Erythroblast (primary cell): ENCODE measurements at places on chromosomes 7 and 10.

GRCh38 chr7:141359740-141360415, 191.3 kb upstream of the AGK start:
- DNase-seq, result no peak

- no peak for DNase-seq
These were observed 757 bp downstream of the RAB19 start for GRCh38 chr7:140404565-140405065.

DNA sequence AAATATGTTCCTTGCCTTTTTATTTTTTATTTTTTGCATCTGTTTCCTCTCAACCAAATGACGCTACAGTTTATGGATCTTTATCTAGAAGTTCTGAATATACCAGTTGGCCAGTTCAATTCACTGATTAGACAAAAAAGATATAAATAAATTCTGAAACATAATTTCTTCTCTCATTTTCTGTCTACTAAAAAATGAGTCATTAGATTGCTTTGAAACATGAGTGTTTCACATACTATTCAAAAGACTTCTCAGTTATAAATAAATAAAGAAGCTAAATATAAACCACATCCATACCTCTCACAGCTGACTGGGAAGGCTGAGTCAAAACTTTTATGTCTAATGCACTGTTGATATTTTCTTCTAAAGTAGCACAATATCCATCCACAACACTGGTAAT, 97.6 kb upstream of the GPR22 start:
- DNase-seq, result no peak

- DNase-seq, result no peak
These were observed 1050.6 kb downstream of the NRG3 start for GRCh38 chr10:82925547-82925946.

DNA sequence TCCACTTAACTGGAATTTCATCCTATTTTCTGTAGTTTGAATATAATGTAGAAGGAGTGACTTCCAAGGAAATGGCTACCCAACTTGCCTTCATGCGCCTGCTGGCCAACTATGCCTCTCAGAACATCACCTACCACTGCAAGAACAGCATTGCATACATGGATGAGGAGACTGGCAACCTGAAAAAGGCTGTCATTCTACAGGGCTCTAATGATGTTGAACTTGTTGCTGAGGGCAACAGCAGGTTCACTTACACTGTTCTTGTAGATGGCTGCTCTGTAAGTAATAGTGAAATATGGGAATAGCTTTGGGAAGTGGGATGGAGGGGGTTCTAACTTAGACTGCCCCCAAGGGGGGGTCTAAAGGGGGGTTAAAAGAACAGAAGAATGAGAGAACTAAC, 34.5 kb downstream of the COL1A2 start:
- DNase-seq, result no peak

DNA sequence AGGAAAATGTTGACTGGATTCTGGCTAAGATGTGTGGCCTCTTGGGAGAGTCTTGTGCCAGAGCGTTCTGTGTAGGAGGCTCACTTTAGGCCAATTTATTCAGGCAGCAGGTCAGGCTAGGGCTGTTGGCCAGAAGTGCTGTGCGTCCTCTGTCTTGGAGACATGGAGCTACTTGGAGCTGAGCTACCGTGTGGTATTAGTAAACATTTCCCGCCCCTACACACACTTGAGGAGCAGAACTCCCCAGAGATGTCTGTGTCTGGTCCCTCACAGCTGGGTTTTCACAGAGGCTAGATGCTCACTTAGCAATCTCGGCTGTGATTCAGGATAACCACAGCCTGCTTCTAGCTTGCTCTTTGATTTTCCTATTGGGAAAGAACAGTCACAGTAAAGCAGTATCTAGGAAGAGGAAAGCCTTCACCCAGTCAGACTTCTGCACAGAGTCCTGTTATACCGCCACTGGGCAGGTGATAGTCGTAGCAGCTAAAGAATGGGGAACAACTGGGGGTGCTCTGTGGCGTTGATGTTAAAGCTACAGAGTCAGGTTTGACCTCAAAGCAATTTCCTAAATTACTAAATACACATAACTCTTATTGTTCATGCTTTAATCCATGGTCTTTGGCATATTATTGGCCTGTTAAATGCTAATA, 86.7 kb downstream of the MDFIC start:
- no peak for DNase-seq

- peak; percentile 31 for DNase-seq
These were observed 58.8 kb upstream of the AKR1E2 start for GRCh38 chr10:4767033-4767814.

DNA sequence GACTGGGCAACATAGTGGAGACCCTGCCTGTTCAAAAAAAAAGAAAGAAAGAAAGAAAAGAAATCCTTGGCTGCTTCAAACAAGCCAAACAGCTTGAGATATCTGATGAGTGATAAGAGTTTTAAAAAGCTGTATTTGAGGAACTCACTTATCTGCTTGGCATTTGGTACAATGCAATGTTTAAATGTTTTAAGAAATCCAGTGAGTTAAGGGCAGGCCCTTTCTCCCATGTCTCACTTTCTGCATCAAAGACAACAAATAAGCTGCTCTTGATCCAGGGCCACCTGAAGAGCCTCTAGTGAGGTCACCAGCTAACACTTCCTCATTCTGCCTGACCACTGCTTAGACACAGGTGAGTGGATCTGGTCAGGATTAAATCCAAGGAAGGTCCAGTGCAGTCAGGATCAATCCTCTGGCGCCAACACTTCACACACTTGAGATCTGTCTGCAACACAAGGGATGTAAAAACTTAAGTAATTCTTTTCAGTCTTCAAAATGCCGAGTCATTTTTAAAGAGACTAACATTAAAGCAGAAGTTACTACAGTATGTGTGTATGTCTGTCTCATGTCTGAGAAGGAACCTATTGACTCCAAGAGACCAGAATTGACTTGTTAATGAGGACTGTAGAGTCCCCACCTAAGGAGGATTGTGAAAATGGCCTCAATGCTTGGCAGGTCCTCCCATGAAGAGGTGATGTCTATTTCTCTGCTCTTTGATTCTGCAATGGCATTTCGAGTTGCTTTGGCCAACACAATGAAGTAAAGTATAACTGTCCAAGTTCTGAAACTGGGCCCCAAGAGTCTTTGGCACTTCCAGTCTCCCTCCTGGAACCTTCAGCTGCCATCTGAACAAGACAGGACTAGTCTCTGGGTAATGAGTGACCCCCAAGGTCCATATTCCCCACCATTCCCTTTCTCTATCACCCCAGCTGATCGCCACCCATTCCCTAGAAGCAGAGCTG, 43.1 kb downstream of the CREB3L2 start:
- DNase-seq, result no peak

DNA sequence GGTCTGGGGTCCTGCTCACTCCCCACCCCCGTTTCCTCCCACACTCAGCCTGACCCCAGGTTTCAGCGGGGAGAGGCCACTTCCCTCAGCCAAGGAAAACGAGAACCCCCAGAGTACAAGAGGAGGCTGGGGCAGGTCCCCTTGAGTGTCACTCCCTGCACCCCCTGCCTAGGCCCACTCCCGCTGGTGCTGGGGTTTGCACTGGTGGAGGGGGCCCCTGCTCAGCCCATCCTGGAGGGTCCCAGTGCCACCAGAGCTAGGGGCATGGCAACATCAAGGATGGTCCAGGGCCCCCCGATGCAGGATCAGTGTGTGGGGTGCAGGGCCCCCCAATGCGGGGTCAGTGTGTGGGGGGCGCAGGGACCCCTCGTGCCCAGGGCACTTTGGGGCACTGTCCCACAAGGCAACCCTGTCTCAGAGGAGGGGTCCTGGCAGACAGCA, 70.5 kb upstream of the KCTD7 start:
- DNase-seq, result no peak

DNA sequence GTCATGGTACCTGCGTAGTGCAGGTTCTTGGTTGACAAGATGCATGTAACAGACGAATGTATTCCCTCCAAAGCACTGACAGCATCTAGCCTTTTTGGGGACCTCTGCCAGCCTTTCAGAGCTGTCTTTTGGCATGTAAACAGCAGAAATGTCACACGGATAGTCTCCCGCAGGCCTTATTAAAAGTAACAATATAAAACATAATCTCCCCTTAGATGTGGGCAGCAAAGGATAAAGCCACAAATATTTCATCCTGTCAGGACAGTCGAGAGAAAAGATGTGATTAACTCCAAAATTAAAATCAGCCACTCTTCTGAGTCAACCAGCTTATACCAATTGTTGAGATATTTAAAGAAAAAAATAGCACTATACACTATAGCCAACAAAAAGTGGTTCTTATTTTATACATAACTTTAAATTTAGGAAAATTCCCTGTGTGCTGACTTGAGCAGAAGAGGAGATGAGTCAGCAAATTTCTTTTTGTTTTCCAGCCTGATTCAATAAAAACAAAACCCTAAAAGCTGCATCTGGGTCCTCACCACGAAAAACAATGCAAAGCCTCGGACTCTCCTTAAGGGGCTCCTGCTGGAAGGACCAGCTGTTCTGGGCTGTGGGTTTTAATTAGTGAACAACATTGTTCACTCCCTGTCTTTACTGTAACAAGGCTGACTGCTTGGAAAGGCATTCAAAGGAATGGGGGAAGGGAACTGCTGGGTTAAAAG, 240.2 kb downstream of the ADAM12 start:
- no peak for DNase-seq

DNA sequence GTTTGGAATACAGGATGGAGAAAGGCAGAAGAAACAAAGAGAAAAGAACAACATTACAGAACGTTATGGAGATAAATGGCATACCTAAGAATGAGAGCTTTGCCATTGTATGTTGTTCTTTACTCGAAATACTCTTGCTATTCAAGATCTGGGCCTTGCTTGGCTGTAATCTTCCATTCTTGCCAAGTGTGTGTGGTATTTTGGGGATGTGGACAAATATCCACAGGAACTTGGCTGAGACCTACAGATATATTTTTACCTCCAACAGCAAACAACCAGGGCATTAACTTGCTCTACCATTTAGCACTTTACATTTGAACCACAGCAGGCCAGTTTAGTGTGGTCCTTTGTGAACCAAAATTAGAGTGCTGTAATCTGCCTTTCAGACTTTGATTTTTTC, 76.3 kb downstream of the DKK1 start:
- DNase-seq, result no peak

- DNase-seq, result no peak
These were observed 89.7 kb downstream of the AASS start for GRCh38 chr7:122054393-122054792.
